ENCODE measurements at places on chromosomes 13 and 19. TPM values are rescaled to one million over a fixed set of nuclear protein-coding genes. Genes with fewer than 3 reads are reported as not detected.

Gene CYP4F8
- total RNA-seq = not detected

Gene MIR17HG
- 77.8 TPM for total RNA-seq

Gene FXYD1
- total RNA-seq = 2.7 TPM

GRCh38 chr13:35474496-35475211 is 1.8 kb downstream of the MAB21L1 start:
- H3K4me3 ChIP-seq = no peak overlapping the region
- no peaks in the 10 kb centered on the region for H3K4me1 ChIP-seq
- H3K27ac ChIP-seq = no peak overlapping the region
- H3K27me3 ChIP-seq = no peaks in the 10 kb centered on the region

- H3K4me1 ChIP-seq = no peaks in the 10 kb centered on the region
- no peak overlapping the region for H3K4me3 ChIP-seq
- no peak for DNase-seq
- H3K27ac ChIP-seq = no peak overlapping the region
- no peaks in the 10 kb centered on the region for H3K36me3 ChIP-seq
- H3K27me3 ChIP-seq = peaks cover 5% of the 10 kb centered on the region
Observed at GRCh38 chr13:51237887-51238286, 15.7 kb downstream of the FAM124A start.

GRCh38 chr19:16721051-16721450 is 1.4 kb downstream of the NWD1 start:
- H3K27me3 ChIP-seq = no peaks in the 10 kb centered on the region
- DNase-seq = no peak
- H3K27ac ChIP-seq = no peak overlapping the region
- H3K4me1 ChIP-seq = no peaks in the 10 kb centered on the region
- H3K4me3 ChIP-seq = no peak overlapping the region

- H3K4me1 ChIP-seq = peaks cover 43% of the 10 kb centered on the region
- DNase-seq = peak; percentile 90
- no peaks in the 10 kb centered on the region for H3K27me3 ChIP-seq
- H3K4me3 ChIP-seq = peak overlapping the region; percentile 58
- no peaks in the 10 kb centered on the region for H3K36me3 ChIP-seq
Observed at GRCh38 chr19:48858984-48859710, 9.3 kb downstream of the PLEKHA4 start.

GRCh38 chr19:22882797-22883196 is 50.7 kb downstream of the ZNF723 start:
- H3K36me3 ChIP-seq = no peaks in the 10 kb centered on the region
- H3K27ac ChIP-seq = no peak overlapping the region
- DNase-seq = no peak
- H3K27me3 ChIP-seq = no peaks in the 10 kb centered on the region
- no peak overlapping the region for H3K4me3 ChIP-seq

DNA sequence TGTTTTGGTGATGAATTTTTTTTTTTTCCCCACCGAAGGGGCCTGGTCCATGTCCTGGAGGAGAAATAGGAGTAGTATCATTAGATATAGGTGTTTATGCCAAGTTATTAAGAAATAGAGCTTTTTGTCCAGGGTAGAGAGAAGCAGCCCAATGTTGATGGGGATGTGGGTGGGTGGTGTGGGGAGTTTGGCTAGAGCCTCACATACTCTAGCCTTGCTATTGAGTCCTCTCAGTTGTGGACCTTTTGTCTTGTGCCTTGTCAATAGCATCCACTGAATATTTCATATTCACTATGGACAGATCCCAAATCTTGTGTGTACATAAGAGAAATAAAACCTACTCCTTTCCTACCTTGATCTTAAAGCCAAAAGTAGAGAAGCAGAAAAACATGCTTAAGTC is 134.0 kb downstream of the LMO7 start:
- no peak overlapping the region for H3K27ac ChIP-seq
- no peak overlapping the region for H3K4me3 ChIP-seq
- DNase-seq = no peak
- no peaks in the 10 kb centered on the region for H3K36me3 ChIP-seq

- DNase-seq = no peak
- H3K27ac ChIP-seq = no peak overlapping the region
- H3K27me3 ChIP-seq = no peaks in the 10 kb centered on the region
- no peaks in the 10 kb centered on the region for H3K4me1 ChIP-seq
- H3K36me3 ChIP-seq = no peaks in the 10 kb centered on the region
Observed at GRCh38 chr13:75639454-75639853, 3.3 kb downstream of the LMO7 start.

DNA sequence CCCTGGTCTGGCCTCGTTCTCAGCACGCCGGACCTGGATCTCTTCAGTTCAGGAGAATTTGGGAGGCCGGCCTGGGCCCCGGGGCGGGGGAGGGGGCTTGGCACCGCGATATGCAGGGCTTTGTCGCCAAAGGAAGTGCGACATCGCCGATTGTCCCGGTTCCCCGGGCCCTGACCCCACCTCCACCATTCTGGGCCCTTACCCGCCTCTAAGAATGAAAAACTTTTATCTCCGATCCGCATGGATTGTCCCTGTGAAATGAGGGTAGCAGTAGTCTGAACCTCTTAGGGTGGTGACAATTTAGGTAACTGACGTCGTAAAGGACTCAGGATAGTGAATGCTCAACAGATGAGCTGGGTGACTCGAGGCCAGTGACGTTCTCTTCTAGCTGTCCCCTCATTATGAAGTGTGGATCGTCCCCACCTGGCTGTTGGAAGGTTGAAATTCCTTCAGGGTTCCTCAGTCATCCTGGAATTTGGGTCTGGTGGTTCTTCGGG is 650 bp downstream of the DDA1 start:
- H3K27ac ChIP-seq = peak overlapping the region; percentile 76
- peak; percentile 37 for DNase-seq
- no peaks in the 10 kb centered on the region for H3K27me3 ChIP-seq
